ENCODE measurements at places on chromosomes 12 and 14.
A peak's percentile ranks its signal among the peaks of the same experiment; 100 is the strongest.

DNA sequence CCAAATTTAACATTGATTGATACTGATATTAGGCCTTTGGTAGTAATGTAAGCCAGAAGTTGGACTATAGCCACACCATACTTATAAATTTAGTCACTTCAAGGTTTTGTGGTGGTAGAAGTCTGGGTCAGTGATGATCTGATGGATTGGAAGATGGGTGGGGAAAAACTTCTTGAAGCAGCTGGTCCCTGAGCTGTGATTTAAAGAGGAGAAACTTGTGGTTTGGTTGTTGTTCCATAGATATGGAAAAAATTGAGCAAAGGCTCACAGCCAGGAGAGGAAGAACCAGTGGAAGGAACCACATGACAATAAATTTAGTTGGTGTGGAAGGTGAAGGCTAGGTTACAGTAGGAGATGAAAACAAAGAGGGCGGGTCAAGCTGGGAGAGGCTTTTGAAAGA is 26.1 kb downstream of the PTHLH start:
- DNase-seq, result no peak

GRCh38 chr12:2633176-2633824 is 161.5 kb upstream of the FKBP4 start:
- no peak for DNase-seq

- DNase-seq, result no peak
Measured at GRCh38 chr12:78951803-78952551, 87.4 kb downstream of the SYT1 start.

DNA sequence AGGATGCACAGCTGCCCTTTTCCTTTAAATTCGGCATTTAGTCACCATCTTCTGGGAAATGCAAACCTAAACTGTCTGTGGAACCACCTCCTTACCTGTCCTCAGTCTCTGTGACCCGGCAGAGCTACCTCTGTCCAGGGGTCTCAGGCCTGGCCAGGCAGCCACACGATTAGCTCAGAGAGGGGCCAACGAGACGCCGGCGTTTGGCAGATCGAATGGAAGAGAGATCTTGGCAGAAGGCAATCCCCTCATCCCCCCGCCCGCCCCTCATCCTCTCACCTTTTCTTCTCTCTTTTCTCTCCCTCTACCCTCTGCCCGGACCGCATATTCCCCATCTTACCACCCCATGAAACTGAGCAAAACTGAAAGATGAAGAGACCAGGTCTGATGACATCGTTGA is 101.0 kb downstream of the PIWIL1 start:
- no peak for DNase-seq

DNA sequence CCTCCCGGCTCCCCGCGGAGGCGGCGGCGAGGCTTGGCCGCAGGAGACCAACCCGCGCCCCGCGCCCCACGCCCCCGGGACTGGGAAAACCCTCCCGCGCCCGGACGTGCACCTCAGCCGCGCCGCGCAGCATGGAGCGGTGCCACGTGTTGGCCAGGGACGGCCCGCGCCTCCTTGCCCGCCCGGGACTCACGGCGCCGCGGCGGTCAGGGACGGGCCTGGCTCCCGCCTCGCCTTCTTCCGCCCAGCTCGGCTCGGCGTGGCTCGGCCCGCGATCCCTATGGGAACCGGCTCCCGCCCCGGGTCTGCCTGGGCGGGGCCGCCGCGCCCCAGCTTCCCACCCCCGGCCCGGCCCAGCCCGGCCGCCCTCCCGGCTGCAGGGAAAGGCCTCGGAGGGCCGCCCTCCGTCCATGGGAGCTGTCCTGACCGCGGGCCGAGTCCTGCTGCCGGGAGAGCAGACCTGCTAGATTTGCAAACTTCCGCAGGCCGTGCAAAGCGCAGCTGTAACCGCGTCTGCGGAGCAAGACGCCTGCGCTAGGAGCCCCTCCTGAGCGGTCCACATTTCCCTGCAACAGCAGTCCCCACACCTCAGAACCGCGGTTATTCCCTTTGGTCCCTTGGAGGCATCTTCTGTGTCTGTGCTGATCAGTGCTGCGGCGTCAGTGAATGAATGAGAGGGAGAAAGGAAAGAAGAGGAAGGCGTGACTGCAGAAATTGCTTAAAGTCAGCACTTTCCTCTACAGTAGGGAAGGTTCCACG is at the start of gene CDKL1:
CDKL1 (minus strand) TSS at position 251 of the 759 bp plus-strand sequence. CDS start 1,013 bp downstream, outside the sequence.
- DNase-seq, result peak; percentile 59

DNA sequence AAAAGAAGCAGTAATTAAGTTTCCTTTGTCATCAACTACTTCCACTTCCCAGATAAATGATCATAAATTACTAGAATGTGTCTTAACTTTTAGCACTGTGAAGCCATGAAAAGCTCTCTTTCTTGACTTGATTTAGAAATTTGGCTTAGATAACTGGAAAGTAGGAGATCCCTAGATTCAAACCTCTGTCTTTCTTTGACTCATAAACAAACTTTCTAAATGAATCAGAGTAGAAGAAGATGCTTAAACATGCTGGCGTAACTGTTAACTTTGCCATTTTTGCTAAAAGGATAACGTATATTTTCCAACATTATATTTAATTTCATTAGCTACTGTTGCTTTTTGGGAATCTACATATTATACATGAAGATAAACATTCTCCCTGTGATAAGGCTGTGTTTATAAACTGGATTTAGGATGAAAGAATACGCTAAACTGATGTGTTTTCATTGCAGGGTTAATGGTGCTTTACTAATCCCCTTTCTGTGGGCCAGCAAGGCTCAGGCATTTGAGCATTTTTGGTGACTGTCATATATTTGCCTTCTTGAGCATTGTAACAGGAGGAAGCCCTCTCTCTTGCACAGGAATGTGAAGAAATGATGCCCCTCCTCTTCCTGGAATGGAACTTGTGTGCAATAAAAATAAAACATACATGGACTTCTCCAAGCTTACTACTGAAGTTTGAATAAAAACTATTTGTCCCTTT is 301.4 kb downstream of the BMP4 start:
- DNase-seq, result no peak

DNA sequence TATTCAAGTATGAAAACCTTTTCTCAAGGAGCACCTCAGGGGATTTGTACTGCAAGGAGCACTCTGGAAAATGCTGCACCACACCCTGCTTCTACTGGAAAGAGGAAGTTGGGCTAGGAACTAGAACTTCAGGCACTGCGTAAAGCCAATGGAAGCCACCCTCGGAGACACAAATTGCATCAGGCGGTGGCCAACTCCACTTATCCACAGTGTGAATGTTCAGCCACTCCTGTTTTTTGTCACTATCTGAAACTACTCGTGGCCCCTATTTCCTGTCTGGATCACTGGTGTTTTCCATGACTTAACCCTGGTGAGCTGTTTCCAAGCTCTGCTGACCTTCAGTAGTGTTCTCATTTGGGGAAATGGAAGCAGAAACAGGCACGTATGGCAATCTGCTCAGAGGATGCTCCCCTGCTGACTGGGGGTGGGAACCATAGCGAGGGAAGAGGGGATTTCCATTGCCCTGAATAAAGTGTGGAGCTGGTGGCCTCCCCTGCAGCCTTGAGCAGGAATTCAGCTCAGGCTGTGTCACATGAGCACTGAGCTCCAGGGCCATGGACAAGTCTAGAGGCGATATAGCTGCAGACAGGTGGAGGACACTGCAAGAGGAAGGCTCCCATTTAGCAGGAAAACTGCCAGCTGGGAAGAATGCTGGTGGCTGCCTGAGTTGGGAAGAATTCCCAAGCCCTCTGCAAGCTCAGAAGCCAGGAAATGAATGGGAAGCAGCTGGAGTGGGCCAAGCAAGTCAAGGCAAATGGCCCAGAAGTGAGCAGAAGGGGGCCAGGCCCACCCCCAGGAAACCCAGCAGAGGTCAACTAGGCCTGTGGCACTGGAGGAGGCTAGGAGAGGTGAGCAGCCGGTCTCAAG is 50.5 kb upstream of the RAP1B start:
- no peak for DNase-seq

- DNase-seq, result no peak
Measured at GRCh38 chr12:105622220-105622619, 291.7 kb downstream of the C12orf75 start.

GRCh38 chr12:28883406-28883997 is 265.6 kb upstream of the FAR2 start:
- no peak for DNase-seq

DNA sequence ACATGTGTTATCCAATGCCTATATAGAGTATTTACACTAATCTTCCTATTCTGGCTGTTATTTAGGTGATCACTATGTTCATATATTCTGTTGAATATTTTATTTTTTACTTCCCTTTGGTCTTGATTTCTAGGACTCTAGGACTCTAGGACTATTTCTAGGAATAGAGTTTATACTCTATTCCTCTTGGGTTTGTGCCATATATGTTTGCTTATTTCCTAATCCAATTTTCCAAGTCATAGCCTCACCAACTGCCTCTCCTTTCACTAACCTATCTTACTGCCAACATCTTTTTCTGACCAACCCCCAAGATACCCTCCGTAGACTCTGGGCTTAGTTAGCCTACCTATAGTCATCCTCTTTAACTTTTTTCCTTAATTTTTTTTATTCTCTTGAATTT is 28.5 kb downstream of the ARF6 start:
- DNase-seq, result no peak

DNA sequence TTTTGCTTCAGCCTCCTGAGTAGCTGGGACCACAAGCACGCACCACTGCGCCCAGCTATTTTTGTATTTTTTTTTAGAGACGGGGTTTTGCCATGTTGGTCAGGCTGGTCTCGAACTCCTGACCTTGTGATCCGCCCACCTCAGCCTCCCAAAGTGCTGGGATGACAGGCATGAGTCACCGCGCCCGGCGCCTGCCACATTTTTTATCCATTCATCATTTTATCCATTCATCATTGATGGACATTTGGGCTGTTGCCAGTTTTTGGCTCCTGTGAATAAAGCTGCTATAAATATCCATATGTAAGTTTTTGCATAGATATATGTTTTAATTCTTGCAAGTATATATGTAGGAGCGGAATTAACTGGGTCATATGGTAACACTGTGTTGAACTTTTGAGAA is 79.5 kb downstream of the DAAM1 start:
- no peak for DNase-seq
